ENCODE measurements at places on chromosomes 4 and X. TPM values are rescaled to one million over a fixed set of nuclear protein-coding genes. Genes with fewer than 3 reads are reported as not detected.
A peak's percentile ranks its signal among the peaks of the same experiment; 100 is the strongest.

DNA sequence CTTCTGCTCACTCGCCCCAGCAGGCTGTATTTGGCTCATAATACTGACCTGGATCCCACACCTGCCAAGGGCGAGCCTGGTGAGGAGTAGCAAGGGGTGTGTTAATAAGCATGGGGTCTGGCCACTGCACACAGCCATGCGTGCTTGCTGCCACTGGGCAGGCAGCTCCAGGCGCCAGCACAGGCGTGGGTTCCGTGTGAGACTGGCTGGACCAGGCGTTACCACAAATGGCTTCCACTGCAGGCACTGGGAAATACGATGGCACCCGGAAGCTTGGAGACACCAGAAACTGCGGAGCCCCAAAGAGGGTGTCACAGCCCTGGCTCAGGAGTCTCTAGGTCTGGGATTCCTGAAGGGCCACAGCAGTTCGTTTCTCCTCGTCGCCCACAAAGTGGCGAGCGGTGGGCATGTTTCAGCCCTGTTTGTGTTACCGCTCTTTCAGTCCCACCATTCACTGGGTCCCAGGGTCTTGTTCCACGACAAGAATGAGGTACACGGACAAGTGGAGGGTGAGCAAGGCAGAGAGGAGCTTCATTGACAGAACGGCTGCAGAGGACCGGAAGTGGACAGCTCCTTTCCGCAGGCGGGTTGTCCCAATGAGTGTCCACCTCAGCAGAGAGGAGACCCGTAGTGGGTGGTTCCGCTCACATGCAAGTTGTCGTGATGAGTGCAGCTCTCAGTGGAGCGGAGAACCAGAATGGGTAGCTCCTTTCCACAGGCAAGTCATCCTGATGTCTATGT is 428.9 kb downstream of the EPHA5 start:
- no peak overlapping the region for H3K27ac ChIP-seq
- peaks cover 7% of the 10 kb centered on the region for H3K27me3 ChIP-seq
- peak; percentile 68 for DNase-seq
- no peaks in the 10 kb centered on the region for H3K36me3 ChIP-seq

DNA sequence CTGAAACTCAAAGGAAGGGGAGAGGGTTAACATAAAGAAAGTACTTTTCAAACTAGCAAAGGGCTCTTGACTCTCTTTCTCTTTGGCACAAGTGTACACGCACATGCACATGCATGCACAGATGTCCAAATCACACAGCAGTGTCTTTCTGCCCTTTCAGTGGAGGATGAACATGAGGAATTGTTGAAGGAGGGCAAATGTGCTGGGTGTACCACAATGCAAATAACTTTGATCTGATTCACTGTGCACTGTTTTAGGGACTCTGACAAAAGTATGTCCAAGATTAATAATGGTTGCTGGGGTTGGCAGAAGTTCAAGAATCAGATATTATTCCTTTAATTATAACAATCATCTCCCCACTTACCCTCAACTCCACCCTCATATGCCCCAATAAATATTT is 93.8 kb downstream of the GPC4 start:
- no peaks in the 10 kb centered on the region for H3K27me3 ChIP-seq
- no peak for DNase-seq
- H3K4me1 ChIP-seq: peaks cover 51% of the 10 kb centered on the region
- no peak overlapping the region for H3K4me3 ChIP-seq

DNA sequence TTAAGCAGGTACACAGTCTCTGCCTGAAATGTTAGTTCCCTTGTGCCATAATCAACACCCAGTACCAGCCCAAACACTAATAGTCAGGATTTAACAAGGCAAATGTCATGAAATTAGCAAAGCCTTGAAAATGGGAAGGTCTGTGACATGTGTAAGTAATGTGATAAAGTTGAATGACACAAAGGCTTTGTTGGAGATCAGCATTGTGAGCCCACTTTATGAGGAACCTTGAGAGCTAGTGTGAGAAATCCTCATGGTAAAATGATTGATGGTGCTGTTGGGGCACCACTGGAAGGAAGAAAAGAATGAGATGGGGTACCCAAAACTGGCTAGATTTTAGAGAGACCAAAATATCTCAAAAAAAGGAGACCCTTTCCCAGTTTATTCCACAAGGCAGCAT is 3.3 kb upstream of the LIN54 start:
- peak overlapping the region; percentile 94 for H3K4me3 ChIP-seq
- no peaks in the 10 kb centered on the region for H3K36me3 ChIP-seq
- no peaks in the 10 kb centered on the region for H3K27me3 ChIP-seq
- no peak for DNase-seq
- peaks cover 32% of the 10 kb centered on the region for H3K4me1 ChIP-seq

DNA sequence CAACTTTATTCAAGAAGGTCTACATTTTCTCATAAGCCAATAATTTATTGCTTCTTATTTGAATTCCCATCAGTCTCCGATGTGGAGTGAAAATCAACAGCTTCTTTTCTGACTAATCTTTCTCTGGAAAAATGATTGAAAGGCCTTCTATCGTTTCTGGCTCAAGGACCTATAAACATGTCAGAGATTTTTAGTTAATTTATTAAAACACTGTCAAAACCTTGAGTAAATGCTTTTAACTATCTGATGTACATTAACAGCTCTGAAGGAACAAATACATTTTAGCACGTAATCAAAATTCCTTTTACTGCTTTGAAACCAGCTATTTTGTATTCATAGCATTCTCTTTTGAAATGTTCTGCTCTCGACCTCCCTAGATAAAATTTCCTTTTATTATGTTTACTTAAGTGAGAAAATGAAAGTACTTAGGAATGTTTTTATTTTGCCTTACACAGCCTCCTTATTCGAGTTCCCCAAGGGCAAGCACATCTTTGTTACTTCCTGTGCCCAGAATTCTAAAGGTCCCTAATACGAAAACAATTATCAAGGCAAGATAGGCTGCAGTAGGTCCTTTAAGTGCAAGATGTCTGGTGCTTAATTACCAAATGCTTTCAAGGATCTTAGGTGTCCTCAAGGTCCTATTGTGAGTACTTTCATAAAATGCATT is 3.1 kb upstream of the ZFX start:
- H3K4me1 ChIP-seq: peaks cover 55% of the 10 kb centered on the region
- H3K4me3 ChIP-seq: peak overlapping the region; percentile 6
- no peaks in the 10 kb centered on the region for H3K27me3 ChIP-seq
- peaks cover 3% of the 10 kb centered on the region for H3K36me3 ChIP-seq

- H3K4me1 ChIP-seq: no peaks in the 10 kb centered on the region
- no peak for DNase-seq
- no peak overlapping the region for H3K4me3 ChIP-seq
- H3K27ac ChIP-seq: no peak overlapping the region
- peaks cover 3% of the 10 kb centered on the region for H3K27me3 ChIP-seq
Observed at GRCh38 chr4:126344472-126344871, 1029.7 kb downstream of the FAT4 start.

DNA sequence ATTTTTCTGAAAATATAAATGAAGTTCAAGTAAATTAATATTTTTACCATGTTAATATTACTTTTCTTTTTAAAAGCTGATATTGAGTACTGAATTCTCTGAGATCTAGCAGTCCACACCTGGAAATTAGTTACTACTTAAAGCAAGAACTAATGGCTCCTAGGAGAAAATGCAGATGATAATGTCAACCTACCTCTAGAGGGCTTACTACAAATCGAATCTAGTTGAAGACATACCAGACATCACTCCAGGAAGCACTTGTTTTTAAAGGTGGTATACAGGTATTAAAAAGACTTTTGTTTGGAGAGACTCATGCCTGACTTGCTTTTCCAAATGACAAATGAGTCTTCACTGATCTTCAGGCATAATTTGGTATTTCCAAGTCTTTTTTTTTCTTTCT is 516.4 kb upstream of the BOD1L1 start:
- peaks cover 2% of the 10 kb centered on the region for H3K27me3 ChIP-seq
- no peak overlapping the region for H3K4me3 ChIP-seq
- no peak for DNase-seq

DNA sequence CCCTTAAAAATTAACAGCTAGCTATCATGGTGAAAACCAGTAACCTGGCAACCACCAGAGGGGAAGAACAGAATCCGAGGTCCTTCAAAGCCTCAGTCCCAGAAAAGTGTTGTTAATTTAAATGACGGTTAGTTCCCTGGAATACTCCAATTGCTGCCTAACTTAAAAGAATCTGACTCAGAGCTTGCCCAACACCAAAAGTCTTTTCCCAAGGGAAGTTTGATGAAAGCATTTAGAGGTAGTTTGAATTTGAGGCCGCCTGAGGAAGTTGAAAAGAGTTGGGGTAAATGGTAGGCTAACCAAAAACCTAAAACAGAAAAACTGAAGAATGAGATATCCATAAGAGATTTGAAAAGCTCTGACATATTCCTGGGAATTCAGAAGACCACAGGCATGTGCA is 46.6 kb downstream of the IL13RA2 start:
- peaks cover 26% of the 10 kb centered on the region for H3K27me3 ChIP-seq
- DNase-seq: no peak
- H3K36me3 ChIP-seq: no peaks in the 10 kb centered on the region

DNA sequence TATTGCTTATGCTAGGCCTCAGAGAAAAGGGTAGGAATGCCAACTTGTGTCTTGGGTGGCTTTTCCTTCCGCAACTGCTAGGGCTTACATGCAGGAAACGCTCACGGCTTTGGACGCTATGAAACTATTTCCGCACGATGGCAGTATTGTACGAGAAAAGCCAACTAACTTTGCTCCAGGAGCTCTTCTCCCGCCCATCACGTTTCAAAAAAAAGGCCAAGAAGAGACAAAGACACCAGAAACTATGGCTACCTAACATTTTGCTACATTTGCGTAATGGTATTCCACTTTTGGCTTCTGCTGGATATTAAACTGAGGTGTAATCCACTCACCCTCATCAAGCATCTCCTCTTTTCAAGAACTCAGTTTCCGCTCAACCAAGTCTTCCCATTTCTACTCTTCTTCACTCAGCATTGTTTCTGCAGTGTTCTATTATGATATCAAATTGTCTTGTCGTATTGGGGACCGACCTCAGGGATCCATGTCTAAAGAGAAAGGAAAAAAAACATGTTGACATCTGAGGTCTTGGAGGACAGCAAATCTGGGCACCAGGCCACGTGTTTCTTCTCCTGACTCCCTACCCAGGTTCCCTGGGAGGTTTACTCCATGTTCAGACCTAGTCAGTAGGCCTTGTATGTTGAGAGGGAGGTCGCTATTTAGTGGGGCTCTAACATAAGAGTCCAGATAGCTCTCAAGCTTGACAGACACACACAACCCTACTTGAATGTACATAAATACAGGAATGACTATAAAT is 239.4 kb upstream of the STK26 start:
- H3K4me3 ChIP-seq: no peak overlapping the region
- no peak for DNase-seq
- no peaks in the 10 kb centered on the region for H3K27me3 ChIP-seq
- no peak overlapping the region for H3K27ac ChIP-seq

DNA sequence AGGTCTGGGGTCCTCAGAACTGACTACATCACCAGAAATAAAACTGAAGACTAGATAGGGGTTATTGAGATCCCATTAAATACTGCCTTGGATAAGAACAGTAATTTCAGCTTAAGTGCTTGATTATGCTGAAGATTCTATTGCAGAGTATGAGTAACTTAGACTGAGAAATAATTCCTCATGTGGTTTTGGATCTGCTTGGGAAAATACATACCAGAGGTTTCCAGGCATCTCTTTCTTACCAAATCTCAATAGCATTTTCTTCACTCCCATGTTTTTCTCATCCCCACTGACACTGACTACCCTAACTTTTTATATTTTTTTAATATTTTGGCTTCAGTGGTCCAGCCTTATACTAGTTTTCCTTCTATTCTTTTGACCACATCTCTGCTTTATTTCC is 92.0 kb upstream of the TEX13D start:
- H3K27me3 ChIP-seq: no peaks in the 10 kb centered on the region
- DNase-seq: no peak
- no peak overlapping the region for H3K4me3 ChIP-seq
- peak overlapping the region; percentile 33 for H3K27ac ChIP-seq
- no peaks in the 10 kb centered on the region for H3K36me3 ChIP-seq
- H3K4me1 ChIP-seq: peaks cover 36% of the 10 kb centered on the region

- H3K27ac ChIP-seq: no peak overlapping the region
- peaks cover 32% of the 10 kb centered on the region for H3K4me1 ChIP-seq
- H3K36me3 ChIP-seq: no peaks in the 10 kb centered on the region
- no peak for DNase-seq
- H3K4me3 ChIP-seq: no peak overlapping the region
Observed at GRCh38 chr4:8195841-8196458, 3.1 kb upstream of the SH3TC1 start.

The HEPH gene
- total RNA-seq: 0.50 TPM

The SYNPO2 gene
- 12.3 TPM for total RNA-seq

The CFP gene
- total RNA-seq: 0.60 TPM

The NLGN4X gene
- total RNA-seq: 0.82 TPM

The SYTL4 gene
- 5.9 TPM for total RNA-seq

Data from chondrocyte (in vitro differentiated cells).